T47D (cell line): ENCODE measurements at places on chromosomes 1 and 21.
A peak's percentile ranks its signal among the peaks of the same experiment; 100 is the strongest.

- no peak for DNase-seq
Observed at GRCh38 chr1:24912376-24913273, 17.5 kb downstream of the RUNX3 start.

DNA sequence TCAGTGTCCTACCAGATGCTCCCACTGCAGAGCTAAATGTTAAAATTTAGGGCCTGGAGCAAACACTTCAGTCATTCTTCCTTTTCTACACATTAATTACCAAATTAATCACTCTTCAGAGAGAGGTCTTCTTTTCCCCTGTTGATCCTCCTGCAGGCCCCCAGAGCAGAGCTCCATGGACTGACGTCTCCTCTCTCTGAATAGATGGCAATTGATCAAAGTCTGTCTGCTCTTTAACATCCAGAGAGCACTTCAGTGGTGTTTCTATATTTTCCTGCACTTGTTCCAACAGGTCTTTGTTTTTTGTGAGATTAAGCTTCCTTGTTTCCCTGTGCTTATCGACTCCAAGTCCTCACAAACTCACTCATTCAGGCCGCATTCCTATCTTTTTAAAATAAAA is 239.3 kb downstream of the SIPA1L2 start:
- no peak for DNase-seq

- DNase-seq = peak; percentile 10
Observed at GRCh38 chr21:25733859-25734653, 648 bp downstream of the ATP5PF start.

DNA sequence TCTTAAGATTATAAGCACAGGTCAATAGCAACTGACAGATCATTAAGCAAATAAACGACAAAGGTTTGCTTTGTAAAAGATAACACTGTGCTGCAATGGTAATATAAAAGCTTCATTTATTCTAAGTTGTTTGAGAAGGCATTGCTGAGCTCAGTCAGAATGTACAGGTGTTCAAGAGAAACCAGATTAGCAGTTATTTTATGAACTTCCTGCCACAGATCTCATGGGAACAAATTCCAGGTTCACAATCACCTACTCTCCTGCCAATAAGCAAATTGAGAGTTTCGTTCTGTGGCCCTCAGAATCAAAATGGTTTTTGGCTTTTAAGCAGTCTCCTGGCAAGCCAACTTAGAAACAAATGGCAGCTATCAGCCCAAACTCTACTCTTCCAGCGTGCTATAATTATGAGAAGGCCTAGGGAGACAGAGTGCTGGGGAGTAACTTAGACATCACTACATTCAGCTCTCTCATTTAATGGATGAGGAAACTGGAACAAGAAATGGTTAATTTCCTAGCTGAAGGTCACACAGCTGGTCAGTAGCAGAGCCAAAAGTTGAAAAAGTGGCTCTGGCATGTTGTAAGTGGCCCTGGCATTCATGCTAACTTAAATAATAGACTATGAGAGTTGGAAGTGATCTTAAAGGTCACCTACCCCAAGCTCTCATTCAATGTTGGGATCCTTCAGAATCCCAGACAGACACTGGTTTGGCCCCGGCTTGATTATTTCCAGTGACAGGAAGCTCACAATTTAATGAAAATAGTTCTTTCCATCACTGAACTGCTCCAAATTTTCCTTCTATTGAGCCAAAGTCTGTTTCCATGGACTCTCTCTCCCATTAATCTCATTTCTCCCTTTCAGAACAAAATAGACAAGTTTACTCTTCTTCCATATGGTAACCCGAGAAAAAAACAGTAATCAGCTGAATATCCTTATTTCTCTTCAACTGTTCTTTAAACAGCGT is 82.6 kb upstream of the EDEM3 start:
- no peak for DNase-seq

- no peak for DNase-seq
Observed at GRCh38 chr1:153374071-153374470, 1.4 kb downstream of the S100A12 start.

DNA sequence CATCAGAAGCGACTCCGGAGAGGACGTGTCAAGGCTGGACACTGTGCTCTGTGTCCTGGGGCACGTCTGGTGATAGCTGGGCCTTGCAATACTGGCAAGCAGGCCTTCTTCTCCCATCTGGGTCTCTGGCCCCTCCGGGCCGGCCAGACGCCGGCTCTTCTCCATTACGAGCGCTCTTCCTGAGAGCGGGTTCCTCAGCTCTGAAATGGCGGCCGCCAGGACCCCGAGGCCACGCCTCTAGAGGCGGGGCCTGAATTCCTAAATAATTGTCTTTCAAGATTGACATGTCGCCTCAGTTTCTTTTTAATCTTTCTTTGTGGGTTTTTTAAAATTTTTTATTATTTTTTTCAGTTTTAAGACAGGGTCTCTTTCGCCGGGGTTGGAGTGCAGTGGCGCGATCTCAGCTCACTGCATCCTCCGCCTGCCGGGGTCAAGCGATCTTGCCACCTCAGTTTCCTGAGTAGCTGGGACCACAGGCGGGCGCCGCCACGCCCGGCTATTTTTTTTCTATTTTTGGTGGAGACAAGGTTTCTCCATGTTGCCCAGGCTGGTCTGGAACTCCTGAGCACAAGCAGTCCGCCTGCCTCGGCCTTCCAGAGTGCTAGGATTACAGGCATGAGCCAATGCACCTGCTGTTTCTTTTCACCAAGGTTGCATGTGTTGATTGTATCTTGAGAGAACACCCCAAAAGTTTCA is 9.2 kb downstream of the RNF2 start:
- no peak for DNase-seq

DNA sequence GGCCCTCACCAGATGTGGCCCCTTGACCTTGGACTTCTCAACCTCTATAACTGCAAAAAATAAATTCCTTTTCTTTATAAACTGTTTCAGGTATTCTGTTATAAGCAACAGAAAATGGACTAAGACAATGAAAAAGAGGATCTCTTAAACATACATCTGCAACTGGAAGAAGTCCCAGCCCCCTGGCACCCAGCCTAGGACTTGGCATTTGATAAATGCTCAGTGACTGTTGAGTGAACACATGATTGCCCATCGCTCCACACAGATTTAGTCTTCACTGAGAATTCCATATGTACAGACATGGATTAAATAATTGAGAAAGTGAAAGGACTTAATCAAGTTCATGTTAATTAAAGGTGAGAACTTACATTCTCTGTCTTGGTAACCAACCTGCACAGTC is 344.9 kb upstream of the RUNX1 start:
- DNase-seq = no peak

- no peak for DNase-seq
Observed at GRCh38 chr1:118986555-118987467, 1.3 kb downstream of the TBX15 start.

DNA sequence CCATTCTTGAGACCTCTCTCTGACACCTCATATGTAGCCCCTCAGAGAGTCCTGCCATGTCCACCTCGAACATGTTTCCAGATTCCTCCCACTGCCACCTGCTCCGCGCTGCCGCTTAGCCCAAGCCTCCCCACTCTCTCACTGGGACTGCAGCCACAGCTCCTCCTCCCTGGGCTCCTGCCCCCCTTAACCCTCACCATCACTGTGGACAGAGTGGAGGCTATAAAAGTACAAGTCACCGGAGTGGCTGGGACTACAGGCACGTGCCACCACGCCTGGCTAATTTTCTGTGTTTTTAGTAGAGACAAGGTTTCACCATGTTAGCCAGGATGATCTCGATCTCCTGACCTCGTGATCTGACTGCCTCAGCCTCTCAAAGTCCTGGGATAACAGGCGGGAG is 77.0 kb downstream of the VWA5B1 start:
- DNase-seq = no peak

- DNase-seq = no peak
Observed at GRCh38 chr1:21966247-21967000, 10.4 kb upstream of the CELA3B start.

DNA sequence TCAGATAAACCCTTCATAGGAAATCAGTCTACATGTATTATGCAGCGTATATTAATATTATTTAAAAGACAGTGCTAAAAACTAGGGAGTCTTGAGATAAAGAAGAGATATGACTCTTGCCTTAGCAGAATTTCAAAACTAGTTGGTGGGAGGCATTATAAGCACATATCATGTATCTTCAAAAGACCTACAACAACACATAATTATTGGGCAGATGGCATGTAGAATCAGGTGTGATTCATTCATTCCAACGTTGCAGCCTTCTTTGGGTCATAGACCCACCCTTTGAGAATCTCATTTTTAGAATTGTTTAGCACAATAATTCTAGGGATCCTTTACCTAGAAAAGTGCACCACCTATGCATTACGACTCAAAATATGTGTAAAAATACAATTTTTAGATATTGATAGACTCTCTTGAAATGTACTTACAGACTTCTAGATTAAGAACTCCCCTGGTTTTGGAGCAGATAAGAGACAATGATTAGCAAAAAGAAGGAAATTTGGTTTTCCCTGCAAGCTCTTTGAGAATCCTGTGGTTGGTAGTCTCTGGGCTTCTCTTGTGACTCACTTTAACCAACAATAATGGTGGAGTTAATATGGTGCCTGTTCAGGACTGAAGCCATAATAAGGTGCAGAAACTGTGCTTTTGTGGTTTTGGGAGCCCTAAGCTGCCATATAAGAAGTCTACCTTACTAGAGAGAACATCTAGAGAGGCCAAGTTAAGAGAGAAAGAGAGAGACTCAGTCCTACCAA is 85.3 kb upstream of the RGS4 start:
- DNase-seq = no peak

- no peak for DNase-seq
Observed at GRCh38 chr1:8980656-8981055, 35.0 kb downstream of the CA6 start.

GRCh38 chr1:173016419-173016818 is 34.3 kb downstream of the TNFSF18 start:
- no peak for DNase-seq

DNA sequence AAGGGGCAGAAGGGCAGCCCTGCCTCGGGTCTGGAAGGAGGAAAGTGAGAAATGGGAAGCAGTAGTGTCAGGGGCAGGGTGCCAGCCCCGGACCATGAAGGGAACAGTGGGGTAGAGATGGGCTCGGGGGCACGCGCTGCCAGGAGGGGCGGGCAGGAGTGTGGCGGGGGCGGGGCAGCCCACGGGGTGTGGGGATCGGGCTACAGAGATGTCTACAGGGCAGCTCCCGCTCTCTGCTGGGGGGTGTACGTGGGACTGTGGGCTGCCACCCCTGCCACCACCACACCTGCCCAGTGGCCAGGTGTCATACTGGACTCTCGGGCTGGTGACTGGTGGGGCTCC is 7.4 kb downstream of the ARHGEF16 start:
- no peak for DNase-seq

GRCh38 chr1:77636864-77637263 is 45.6 kb downstream of the ZZZ3 start:
- no peak for DNase-seq

DNA sequence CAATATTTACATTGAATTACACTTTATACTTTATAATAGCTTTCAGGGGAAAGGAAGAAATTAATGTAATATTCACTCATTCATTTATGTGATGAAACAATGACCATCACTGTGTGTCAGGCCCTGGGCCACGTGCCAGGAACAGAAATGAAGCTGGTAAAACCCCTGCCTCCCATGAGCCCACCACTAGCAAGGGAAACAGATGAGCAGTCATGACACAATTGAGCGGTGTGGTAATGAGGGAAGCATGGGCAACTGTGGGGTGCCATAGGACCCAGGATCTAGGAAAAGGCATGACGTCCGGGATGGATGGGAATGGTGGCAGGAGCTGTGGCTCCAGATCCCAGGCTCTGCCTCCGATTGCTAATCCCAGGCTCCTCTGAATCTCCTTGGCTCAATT is 17.0 kb upstream of the SLC5A9 start:
- DNase-seq = no peak
